ENCODE measurements at places on chromosomes 3 and 15.
A peak's percentile ranks its signal among the peaks of the same experiment; 100 is the strongest.

DNA sequence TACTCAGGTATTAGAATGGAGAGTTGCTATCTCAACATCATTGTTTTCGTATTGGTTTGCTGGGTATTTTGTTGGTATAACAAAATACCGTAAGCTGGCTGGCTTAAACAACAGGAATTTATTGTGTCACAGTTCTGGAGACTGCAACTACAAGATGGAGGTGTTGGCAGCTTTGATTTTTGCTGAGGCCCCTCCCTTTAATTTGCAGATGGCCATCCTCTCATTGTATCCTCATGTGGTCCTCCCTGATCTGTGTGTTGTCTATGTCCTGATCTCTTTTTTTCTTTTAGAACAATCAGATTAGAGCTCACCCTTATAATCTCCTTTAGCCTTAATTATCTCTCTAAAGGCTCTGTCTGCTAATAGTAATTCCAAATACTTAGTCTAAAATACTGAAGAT is 299.8 kb upstream of the GOLIM4 start:
- DNase-seq, result no peak

DNA sequence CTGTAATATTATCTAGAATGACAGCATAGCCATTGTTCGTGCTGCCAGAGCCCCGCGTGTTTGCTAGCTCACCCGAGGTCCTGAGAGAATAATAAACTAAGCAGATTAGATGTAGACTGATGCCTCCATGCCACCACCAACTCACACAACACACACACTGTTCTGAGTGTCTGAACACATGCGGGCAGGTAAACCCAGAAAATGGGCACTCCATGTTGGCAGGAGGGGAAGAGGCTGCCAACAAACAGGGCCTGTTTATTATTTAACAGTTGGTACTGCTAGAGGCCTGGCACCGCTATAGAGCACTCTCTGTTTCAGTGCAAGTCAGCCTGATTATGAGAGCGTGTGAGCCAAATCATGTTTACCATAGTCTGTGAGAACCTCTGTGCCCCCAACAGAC is 299.0 kb downstream of the ZBTB20 start:
- no peak for DNase-seq

GRCh38 chr3:173725507-173725906 is 328.0 kb downstream of the NLGN1 start:
- DNase-seq, result no peak

DNA sequence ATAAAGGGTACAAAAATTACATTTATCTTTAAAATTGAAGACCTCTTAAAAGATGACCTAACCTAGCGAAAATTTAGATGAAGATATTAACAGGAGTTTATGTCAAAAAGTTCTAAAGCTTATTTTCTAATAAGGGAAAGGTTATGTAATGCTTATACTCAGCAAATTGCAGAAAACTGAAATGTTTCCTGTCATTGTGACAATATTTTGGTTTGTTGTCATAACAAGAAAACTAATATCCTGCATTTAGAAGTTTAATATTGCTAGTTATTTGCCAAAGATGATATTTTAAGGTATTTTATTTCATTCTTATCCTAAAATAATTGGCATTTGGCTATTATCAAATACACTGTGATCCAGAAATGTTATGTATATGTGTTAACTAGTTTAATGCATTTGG is 294.5 kb downstream of the C3orf38 start:
- no peak for DNase-seq

GRCh38 chr15:80395616-80396015 is 8.6 kb upstream of the ARNT2 start:
- DNase-seq, result no peak

DNA sequence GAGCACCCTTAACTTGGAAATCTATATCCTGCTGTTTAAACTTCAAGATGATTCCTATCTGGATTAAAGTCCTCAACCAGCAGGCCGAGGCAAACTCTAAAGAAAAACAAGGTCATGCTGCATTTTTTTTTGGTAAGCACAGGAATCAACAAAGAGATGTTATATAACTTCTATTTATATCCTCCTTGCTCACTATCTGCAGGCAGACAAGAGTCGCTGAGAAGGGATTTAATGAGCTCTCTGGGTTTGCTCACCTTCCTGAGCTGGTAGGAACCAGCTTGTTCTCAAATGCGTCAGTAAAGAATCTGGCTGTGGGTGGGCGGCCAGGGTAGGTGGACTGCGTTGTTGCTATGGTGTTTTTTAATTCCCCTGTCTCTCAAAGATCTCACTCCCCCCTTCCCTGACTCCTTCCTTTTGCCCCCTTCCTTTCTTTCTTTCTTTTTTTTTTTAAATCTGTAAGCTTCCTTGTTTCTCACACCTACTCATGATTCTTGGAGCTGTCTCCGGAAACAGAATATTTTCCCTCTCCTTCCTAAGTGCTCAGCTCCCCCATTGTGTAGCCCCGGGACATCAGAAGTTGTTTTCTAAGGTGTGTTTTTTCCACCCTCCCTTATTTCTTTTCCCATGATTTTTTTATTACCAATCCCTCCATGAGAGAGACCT is 228.8 kb upstream of the BHLHE40 start:
- no peak for DNase-seq

DNA sequence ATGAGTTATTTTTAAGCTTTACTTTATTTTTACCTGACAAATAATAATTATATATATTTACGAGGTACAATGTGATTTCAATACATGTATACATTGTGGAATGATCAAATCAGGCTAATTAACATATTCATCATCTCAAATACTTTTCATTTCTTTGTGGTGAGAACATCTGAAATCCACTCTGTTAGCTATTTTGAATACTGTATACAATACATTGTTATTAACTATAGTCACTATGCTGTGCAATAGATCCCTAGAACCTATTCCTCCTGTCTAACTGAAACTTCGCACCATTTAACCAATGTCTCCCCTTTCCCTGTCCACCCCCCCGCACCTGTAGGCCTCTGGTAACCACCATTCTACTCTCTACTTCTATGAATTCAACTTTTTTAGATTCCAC is 7.9 kb upstream of the SPPL2A start:
- no peak for DNase-seq

GRCh38 chr3:186284661-186285060 is 77.4 kb downstream of the DGKG start:
- DNase-seq, result no peak

GRCh38 chr3:115659253-115660220 is 36.2 kb downstream of the GAP43 start:
- no peak for DNase-seq

- DNase-seq, result peak; percentile 64
Measured at GRCh38 chr15:48868536-48868935, 9.4 kb upstream of the EID1 start.

GRCh38 chr15:90008607-90009006 is 7.5 kb downstream of the ZNF710 start:
- DNase-seq, result no peak

DNA sequence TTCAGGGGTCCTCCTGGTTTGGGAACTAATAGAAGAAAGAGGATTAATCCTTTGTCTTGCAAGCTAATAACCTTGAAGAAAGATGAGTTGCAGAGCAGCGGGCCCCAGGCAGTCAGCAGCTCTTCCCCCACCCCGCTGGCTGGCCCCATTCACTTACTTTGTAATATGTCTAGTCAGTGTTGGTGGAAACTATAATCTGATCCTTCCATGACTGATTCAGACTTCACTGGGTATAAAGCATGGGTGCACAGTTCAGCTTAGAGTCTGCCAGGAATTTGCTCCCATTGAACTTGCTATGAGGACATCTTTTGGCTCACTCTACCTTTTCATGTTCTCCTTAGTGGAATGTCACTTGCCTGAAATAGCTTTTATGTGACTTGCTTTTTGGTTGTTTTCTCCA is 117.7 kb downstream of the CCNL1 start:
- DNase-seq, result no peak

DNA sequence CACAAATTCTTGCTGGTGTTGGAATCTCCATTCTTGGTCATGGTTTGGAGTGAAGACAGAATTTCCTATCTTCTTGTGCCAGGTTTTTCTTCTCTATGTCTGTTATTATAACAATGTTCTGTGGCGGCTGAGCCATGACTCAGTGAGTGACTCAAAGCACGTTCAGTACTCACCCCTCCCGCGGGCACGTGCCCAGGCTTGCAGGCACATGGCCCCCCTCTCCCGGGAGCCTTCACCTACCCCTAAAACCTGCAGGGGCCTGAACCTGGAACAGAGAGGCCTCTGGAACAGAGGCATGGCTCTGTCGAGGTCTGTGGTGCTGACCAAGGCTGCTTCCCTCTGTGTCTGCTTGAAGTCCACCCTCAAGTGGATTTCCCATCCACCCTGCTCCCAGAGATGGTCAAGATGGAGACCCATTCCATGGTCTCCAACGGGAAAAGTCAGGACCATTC is 27.6 kb downstream of the PLXNB1 start:
- peak; percentile 68 for DNase-seq

DNA sequence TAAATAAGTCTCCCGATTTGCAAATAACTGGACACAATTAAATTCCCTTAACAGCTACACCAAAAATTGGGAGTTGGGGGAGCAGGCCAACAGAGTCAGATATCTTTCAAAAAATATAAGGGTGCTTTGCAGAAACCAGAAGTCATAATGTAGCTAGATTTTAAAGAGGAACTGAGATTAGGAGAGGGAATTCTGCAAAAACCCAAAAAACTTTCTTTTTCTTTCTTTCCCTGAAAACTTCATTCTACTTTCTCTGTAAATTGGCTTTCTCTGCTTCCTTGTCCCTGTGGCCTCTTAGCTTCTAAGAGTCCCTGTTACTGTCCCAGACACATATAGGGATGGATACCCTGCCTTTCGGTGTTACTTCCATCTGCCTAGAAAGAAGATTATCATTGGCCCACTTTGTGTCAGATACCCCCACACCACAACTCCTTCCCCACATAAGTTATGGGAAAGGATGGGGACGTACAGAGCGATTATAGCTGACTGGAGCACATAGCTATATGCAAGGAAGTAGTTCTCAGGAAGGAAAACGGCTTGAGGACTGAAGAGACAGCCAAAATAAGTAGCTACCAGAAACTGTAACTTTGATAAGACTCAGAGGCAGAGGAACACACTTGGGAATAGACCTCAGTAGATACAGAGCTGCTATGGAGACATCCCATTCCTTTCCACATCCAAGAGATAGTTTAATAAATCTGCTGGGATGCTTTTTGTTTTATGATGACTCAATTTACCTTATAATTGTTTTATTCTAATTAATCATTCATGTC is 129.1 kb upstream of the TGFBR2 start:
- DNase-seq, result no peak

GRCh38 chr3:69149586-69149985 is 27.2 kb upstream of the LMOD3 start:
- DNase-seq, result no peak

DNA sequence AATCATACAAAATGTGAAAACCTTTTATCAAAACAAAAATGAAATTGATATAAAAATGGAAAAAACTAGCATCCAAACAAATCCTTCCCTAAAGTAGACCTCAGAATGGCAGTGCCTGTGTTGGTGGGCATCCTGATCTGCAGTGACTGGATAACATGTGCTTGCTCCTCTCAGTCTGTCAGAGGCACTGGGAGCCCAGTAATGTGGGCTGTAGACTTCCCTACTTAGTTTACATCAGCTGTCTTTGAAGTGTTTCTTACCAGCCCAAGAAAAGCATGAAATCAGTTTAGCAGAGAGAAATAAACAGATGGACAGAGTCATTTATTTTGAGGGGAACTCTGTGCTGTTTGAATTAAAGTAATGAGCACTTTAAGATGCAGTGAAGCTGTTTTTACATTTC is 37.8 kb upstream of the RORA start:
- DNase-seq, result no peak
